Astrocyte (in vitro differentiated cells and primary cell): ENCODE measurements at places on chromosomes 13 and 19.

GRCh38 chr19:40363069-40363468 is 14.6 kb downstream of the PLD3 start:
- H3K4me1 ChIP-seq = peaks cover 13% of the 10 kb centered on the region
- no peaks in the 10 kb centered on the region for H3K27me3 ChIP-seq
- no peaks in the 10 kb centered on the region for H3K36me3 ChIP-seq
- no peak overlapping the region for H3K27ac ChIP-seq

- no peaks in the 10 kb centered on the region for H3K4me1 ChIP-seq
- DNase-seq = no peak
- H3K4me3 ChIP-seq = no peak overlapping the region
- H3K27ac ChIP-seq = no peak overlapping the region
These were observed 351.9 kb upstream of the TSHZ3 start for GRCh38 chr19:31701146-31701545.

GRCh38 chr13:37657134-37657533 is 58.6 kb upstream of the POSTN start:
- peaks cover 21% of the 10 kb centered on the region for H3K4me1 ChIP-seq
- H3K27ac ChIP-seq = peak overlapping the region; percentile 97
- H3K27me3 ChIP-seq = no peaks in the 10 kb centered on the region
- peak; percentile 87 for DNase-seq
- H3K36me3 ChIP-seq = no peaks in the 10 kb centered on the region

- peaks cover 9% of the 10 kb centered on the region for H3K4me1 ChIP-seq
- H3K4me3 ChIP-seq = no peak overlapping the region
- H3K27ac ChIP-seq = no peak overlapping the region
- no peak for DNase-seq
- H3K36me3 ChIP-seq = no peaks in the 10 kb centered on the region
These were observed 2.2 kb upstream of the CERS1 start for GRCh38 chr19:18898081-18898606.

GRCh38 chr19:536031-536880 is 4.7 kb downstream of the CDC34 start:
- H3K4me1 ChIP-seq = peaks cover 25% of the 10 kb centered on the region
- no peak overlapping the region for H3K27ac ChIP-seq
- no peak for DNase-seq
- H3K36me3 ChIP-seq = no peaks in the 10 kb centered on the region

DNA sequence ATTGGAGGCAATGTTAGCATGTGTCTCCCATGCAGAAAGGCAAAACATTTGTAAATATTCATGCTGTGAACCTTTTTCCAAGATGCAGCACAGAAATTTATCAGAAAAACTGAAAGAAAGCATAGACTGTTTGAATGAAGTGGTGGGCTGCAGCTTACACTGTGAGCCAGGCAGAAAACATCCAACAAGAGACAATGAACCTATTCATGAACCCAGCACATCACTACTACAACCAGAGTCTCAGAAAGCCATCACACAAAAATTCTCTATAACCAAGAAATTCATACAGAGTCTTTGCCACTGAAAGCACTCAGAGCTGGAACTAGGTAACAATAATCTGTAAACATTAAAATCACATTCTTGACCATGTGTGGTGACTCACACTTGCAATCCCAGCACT is 448.9 kb downstream of the UQCRFS1 start:
- no peak for DNase-seq
- no peak overlapping the region for H3K4me3 ChIP-seq
- no peak overlapping the region for H3K27ac ChIP-seq
- H3K4me1 ChIP-seq = no peaks in the 10 kb centered on the region
- H3K27me3 ChIP-seq = no peaks in the 10 kb centered on the region

DNA sequence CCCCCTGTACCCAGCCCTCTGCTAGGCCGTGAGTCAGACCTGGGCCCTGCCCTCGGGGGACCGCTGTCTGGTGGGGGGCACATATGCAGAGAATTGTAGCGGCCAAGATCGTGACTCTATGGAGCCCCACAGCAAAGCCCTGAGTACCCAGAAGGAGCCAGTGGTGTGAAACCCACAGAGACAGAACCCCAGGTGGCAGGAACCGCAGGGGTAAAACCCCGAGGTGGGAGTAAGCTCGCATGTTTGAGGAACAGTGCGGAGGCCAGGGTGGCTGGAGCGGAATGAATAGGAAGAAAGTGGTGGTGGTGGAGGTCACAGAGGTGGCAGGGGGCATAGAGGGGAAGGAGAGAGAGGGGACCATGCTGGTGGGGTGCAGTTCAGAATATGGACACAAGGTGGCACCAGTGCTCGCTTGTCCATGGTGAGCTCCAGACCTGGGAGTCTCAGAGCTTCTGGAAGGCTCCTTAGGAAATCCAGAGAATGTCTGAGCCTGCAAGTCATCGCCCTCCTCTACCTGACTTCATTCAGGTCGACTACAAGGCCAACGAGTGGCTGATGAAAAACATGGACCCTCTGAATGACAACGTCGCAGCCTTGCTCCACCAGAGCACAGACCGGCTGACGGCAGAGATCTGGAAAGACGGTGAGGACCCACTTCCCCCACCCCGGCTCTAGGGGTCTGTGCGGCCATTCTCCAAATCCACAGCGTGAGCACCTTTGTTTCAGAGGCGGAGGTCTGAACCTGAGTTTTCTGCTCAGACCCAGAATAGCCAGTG is 48.9 kb downstream of the MYH14 start:
- no peaks in the 10 kb centered on the region for H3K4me1 ChIP-seq
- DNase-seq = no peak
- H3K36me3 ChIP-seq = no peaks in the 10 kb centered on the region

- no peaks in the 10 kb centered on the region for H3K27me3 ChIP-seq
- H3K36me3 ChIP-seq = no peaks in the 10 kb centered on the region
- no peaks in the 10 kb centered on the region for H3K4me1 ChIP-seq
- no peak overlapping the region for H3K27ac ChIP-seq
- no peak for DNase-seq
- no peak overlapping the region for H3K4me3 ChIP-seq
These were observed 237.7 kb downstream of the MZT1 start for GRCh38 chr13:72489751-72490150.

GRCh38 chr19:36046443-36047050 is 7.5 kb downstream of the THAP8 start:
- DNase-seq = no peak
- no peaks in the 10 kb centered on the region for H3K36me3 ChIP-seq
- peaks cover 3% of the 10 kb centered on the region for H3K4me1 ChIP-seq
- no peaks in the 10 kb centered on the region for H3K27me3 ChIP-seq
- no peak overlapping the region for H3K4me3 ChIP-seq

- H3K27ac ChIP-seq = peak overlapping the region; percentile 95
- H3K4me1 ChIP-seq = peaks cover 72% of the 10 kb centered on the region
- DNase-seq = peak; percentile 95
- no peaks in the 10 kb centered on the region for H3K27me3 ChIP-seq
- H3K4me3 ChIP-seq = peak overlapping the region; percentile 24
- peaks cover 27% of the 10 kb centered on the region for H3K36me3 ChIP-seq
These were observed 12.9 kb downstream of the COL4A2 start for GRCh38 chr13:110319774-110320509.

- peak; percentile 97 for DNase-seq
- peak overlapping the region; percentile 17 for H3K4me3 ChIP-seq
- H3K27me3 ChIP-seq = no peaks in the 10 kb centered on the region
These were observed 67.1 kb downstream of the RASA3 start for GRCh38 chr13:114065141-114065925.

DNA sequence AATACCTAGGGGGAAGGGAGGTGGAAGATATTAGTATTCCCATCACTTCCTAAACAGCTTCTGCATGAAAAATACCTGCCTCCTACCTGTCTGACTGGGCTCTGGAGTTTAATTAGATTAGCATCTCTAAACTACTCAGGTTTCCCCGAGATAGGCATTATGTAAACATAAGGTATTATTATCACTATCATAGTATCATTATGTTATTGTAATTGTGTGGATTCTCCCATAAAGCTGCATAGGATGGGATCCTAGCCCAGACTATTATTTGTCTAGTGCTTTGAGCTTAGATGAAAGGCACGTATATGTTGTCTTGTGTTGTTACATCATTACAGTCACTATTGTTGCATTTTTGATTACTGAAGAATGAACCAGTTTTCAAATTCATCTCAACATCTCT is 115.2 kb upstream of the SOX21 start:
- H3K36me3 ChIP-seq = no peaks in the 10 kb centered on the region
- H3K27me3 ChIP-seq = no peaks in the 10 kb centered on the region
- H3K4me1 ChIP-seq = no peaks in the 10 kb centered on the region
- DNase-seq = no peak

- DNase-seq = no peak
- no peak overlapping the region for H3K27ac ChIP-seq
- no peaks in the 10 kb centered on the region for H3K4me1 ChIP-seq
- H3K4me3 ChIP-seq = no peak overlapping the region
- peaks cover 25% of the 10 kb centered on the region for H3K36me3 ChIP-seq
These were observed 15.2 kb downstream of the DCUN1D2 start for GRCh38 chr13:113475280-113475679.

- H3K4me1 ChIP-seq = no peaks in the 10 kb centered on the region
- H3K4me3 ChIP-seq = no peak overlapping the region
- DNase-seq = no peak
- no peak overlapping the region for H3K27ac ChIP-seq
These were observed 11.8 kb downstream of the DAPK3 start for GRCh38 chr19:3958836-3959765.

GRCh38 chr19:10104665-10105508 is 1.3 kb upstream of the PPAN start:
- H3K27ac ChIP-seq = no peak overlapping the region
- peaks cover 9% of the 10 kb centered on the region for H3K4me1 ChIP-seq
- H3K36me3 ChIP-seq = peaks cover 13% of the 10 kb centered on the region
- no peak for DNase-seq
- H3K27me3 ChIP-seq = no peaks in the 10 kb centered on the region

GRCh38 chr13:45078003-45078402 is 42.3 kb upstream of the GTF2F2 start:
- H3K27me3 ChIP-seq = peaks cover 4% of the 10 kb centered on the region
- H3K4me3 ChIP-seq = no peak overlapping the region
- no peaks in the 10 kb centered on the region for H3K36me3 ChIP-seq

GRCh38 chr13:44063881-44064280 is 184.2 kb downstream of the LACC1 start:
- no peak for DNase-seq
- H3K36me3 ChIP-seq = no peaks in the 10 kb centered on the region
- no peak overlapping the region for H3K4me3 ChIP-seq
- peaks cover 9% of the 10 kb centered on the region for H3K4me1 ChIP-seq
- H3K27me3 ChIP-seq = no peaks in the 10 kb centered on the region
- no peak overlapping the region for H3K27ac ChIP-seq

DNA sequence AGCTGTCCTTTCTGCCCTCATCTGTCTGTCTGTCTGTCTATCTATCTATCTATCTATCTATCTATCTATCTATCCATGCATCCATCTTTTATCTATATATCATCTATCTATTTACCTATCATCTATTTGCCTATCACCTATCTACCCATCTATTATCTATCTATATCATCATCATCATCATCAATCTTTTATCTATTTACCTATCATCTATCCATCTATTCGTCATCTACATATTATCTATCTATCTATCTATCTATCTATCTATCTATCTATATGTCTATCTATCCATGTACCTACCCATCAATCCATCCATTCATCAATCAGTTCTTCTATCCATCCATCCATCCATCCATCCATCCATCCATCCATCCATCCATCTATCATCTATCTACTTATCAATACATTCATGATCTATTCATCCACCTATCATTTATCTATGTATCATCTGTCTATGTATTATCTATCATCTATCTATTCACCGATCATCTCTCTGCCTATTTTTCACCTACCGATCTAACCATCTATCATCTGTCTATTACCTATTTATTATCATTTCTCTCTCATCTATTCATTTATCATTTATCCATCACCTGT is 49.2 kb upstream of the ADGRE1 start:
- no peaks in the 10 kb centered on the region for H3K36me3 ChIP-seq
- H3K27me3 ChIP-seq = no peaks in the 10 kb centered on the region
- no peaks in the 10 kb centered on the region for H3K4me1 ChIP-seq
- no peak overlapping the region for H3K4me3 ChIP-seq
- no peak overlapping the region for H3K27ac ChIP-seq
- DNase-seq = no peak

DNA sequence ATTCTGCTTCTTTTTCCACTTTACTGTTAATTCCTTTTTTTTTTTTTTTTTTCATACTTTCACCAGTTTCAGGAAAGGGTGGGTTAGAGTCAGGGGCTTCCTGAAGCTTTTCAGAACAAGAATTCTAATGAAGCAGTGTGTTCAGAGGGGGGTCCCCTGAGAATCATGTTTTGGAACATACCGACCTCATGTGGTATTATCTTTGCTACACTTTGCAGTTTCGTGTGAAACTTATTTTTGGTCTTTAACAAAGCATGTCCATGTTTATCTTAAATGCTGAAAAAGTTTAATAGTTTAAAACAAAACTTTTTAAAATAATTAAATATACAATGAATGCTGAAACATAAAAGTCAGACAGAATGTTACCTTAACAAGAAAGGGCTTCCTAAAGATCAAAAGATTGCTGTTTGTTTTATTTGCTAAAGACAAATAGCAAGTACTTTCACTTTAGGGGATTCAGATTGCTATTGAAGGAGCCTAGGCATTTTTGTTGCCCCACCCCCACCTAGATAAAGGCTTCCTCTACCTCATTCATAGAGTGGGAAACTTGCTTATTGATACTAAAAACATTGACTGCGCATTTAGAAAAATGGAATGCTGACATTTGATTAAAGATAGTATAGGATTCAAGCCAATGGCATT is 21.1 kb upstream of the POMP start:
- no peaks in the 10 kb centered on the region for H3K36me3 ChIP-seq
